ENCODE measurements at places on chromosomes 11 and 22.

- DNase-seq = no peak
These were observed 1391.3 kb downstream of the TBC1D22A start for GRCh38 chr22:48153726-48154125.

DNA sequence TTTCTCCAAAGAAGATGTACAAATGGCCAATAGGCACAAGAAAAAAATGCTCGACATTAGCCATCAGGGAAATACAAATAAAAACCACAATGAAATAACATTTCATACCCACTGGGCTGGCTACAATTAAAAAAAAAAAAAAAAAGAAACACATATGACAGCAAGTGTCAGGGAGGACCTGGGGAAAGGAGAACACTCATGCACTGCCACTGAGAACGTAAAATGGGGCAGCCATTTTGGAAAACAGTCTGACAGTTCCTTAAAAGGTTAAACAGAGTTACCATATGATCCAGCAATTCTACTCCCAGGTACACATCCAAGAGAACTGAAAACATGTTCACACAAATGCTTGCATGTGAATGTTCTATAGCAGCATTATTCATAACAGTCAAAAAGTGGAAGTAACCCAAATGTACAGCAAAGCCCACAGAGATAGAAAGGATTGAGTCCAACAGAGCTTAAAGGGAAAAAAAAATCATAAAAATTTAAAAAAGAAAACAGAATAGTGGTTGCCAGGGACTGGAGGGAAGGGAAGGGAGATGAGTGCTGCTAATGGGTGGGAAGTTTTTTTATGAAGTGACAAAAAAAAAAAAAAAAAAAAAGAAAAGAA is 48.4 kb upstream of the CYP2D6 start:
- DNase-seq = no peak

GRCh38 chr22:24046024-24046423 is 34.9 kb downstream of the CABIN1 start:
- DNase-seq = no peak

GRCh38 chr11:102012946-102013345 is 34.3 kb upstream of the CFAP300 start:
- DNase-seq = no peak

- no peak for DNase-seq
These were observed 31.6 kb upstream of the PRDM10 start for GRCh38 chr11:130034236-130034635.

DNA sequence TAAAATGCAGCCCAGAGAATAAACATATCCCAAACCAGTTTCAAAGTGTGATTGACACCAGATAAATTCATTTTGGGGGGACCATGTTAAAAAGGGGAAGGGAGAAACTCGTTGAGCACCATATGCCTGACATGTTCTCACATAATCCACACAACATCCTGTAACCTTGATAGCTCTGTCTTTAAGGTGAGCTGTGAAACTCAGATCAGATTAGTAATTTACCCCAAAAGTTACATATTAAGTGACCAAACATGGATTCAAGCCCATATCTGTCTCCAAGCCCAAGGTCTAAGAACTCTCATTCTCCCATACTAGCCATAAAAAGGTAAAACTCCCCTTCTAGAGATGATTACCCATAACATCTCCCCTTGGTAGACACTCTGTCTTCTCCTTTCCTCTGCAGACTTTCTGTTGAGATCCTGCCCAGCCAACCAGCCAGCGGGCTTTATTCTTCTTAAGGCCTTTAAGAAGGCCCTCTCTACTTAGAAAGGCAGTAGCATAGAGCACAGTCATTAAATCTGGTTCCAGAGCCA is 150.7 kb downstream of the CCDC34 start:
- no peak for DNase-seq

Data from muscle of back (tissue), 13 donors.